ENCODE measurements at places on chromosomes 11 and 22. TPM values are rescaled to one million over a fixed set of nuclear protein-coding genes. Genes with fewer than 3 reads are reported as not detected.

DNA sequence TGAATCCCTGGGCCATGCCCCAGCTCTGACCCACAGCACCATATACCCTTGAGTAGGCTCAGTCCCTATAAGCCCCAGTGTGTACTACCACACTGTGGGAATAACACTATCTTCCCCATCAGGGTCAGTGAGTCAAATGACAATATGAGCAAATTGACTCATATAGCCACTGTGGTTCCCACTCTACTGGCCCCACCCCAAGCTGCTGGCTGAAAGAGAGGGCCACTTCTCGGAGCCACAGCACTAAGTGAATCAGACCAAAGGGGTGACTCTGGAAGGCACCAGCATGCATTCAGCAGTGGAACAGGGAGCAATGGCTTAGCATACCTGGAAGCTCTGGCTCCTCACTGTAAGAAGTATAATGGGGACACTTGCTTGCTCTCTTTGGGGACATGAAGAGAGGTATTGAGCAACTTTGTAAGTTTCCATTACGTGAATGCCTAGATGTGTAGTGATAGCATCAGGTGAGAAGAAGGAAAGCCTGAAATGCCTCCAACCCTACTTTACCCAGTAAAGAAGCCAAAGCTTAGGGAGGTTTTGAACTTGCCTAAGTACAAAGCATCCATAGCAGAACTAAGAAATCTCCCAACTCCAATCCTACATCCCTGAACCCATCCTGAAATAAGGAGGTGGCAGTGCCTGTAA is 13.5 kb downstream of the CD59 start:
- DNase-seq, result no peak

DNA sequence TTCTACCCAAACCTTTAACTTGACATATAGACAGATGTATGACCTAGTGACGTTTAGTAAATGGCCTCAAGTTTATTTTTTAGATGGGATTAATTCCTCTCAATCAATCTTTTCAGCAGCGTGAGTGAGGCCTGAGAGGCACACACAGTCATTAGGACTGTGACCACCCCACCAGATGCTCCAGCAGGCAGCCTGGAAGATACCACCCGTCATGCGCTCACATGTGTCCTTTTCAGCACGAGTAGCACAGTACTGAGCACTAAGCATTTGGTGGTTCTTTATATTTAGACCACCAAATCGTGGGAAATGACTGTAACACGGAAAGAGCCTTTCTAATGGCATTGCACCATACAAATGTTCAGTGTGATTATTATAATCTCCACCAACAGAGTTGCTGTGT is 354.6 kb upstream of the DDI1 start:
- no peak for DNase-seq

Gene MUC6
- total RNA-seq, result 0.07 TPM

DNA sequence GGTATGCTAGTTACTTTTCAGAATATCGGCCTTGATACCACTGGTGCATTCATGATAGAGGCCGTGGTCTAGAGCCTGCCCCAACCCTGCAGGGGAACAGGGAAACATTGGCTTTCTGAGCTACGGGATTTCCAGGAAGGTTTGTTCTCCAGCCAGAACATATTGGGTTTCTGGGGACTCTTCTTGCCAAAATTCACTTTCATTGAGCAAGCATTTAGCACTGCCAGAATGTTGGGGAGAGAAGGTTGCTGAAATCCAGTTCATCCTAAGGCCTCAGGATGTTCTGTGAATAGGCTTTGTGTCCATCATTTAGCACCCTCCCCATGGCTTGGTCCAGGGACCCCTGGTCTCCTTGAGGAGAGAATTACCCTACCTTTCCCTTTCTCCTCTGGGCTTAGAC is 36.7 kb downstream of the DRG1 start:
- no peak for DNase-seq

GRCh38 chr11:78361228-78361627 is 56.4 kb downstream of the GAB2 start:
- DNase-seq, result no peak

Gene SLC25A18
- total RNA-seq, result 2.1 TPM
